ENCODE measurements at places on chromosomes 2 and 18.

DNA sequence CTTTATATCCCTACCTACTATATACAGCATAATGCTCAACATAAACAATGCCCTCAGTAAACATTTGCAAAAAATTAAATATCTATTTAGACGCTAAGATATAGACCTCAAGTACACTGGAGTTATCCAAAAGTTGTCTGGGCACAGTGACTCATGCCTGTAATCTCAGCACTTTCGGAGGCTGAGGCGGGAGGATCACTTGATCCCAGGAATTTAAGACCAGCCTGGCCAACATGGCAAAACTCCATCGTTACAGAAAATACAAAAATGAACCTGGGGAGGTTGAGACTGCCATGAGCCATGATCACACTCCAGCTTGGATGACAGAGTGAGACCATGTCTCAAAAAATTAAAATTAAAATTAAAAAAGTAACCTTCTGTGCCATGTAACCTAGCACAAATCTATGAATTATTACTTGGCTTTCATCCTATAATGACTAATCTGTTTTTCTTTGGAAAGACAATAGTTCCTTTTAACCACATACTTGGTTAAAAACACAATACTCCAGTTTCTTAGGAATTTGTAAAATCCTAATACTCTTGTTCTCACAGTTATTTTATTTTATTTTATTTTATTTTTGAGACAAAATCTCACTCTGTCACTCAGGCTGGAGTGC lies 6.7 kb upstream of the TNFAIP6 start:
- DNase-seq = no peak

GRCh38 chr18:48363175-48363574 lies 46.0 kb downstream of the ZBTB7C start:
- DNase-seq = no peak

DNA sequence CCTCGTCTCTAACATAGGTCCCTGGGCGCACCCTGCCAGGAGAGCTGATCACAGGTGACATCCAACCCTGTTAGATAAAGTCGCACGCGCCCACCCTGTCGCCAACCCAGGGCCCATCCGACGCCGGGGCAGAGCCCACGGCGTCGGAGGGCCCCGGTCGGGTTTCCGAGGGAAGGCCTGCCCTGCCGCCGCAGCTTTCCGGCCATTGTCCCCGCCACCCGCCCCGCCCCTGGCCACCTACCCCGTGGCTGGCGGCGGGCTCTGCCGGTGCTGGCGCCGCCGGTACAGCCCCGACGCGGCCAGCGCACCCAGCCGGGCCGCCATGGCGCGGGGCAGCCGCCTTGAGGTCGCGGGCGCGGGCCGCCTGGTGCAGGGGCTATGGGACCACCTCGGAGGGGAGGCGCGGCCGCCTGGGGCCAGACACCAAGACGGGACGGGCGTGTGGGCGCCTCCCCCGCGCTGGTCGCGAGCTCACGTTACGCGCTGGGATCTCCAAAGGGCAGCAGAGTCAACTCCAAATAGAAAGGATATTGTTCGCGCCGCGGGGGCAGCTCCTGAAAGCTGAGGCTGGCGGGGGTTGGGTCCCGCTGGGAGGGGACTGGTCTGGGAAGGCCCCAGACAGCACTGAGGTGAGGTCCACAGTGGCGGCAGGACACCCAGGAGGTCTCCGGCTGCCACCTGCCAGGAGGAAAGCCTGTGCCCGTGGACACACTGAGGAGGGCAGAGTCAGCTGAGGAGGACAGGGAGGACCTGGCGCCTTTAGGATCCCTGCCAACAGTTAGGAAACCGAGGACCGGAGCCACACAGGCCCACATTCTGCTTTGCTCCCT lies 11.1 kb downstream of the LIMS2 start:
- no peak for DNase-seq

- no peak for DNase-seq
Observed at GRCh38 chr2:67671464-67672450, 274.6 kb downstream of the ETAA1 start.

- DNase-seq = no peak
Observed at GRCh38 chr2:201962774-201963562, 70.7 kb upstream of the FZD7 start.

DNA sequence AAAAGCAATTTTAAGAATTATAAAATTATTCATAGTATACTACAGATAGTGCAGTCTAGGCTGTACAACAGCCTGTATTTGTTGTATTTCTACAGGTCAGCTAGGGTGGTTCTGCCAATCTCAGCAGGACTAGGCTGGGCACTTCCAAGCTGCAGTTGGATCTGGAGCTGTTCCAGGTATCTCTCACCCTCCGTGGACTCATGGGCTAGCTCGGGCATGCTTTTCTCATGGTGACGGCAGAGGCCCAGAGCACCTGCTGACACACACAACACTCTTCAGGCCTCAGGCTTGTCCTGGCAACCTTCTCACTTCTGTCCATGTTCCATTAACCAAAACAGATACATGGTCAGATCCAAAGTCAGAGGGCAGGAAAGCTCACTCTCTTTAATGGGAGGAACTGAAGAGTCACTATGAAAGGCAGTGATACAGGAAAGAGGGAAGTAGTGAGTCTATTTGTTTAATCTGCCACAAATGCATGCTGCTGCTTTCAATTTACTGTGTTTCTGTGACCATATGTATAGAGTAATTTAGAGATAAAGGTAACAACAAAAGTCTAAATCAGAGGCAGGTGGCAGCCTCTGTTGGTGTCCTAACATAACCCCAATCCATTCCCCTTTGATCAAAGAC lies 462.4 kb upstream of the ACVR2A start:
- DNase-seq = no peak

GRCh38 chr2:165373278-165374010 lies 96.1 kb upstream of the CSRNP3 start:
- no peak for DNase-seq

- DNase-seq = no peak
Observed at GRCh38 chr18:54881229-54881768, 53.0 kb downstream of the RAB27B start.

DNA sequence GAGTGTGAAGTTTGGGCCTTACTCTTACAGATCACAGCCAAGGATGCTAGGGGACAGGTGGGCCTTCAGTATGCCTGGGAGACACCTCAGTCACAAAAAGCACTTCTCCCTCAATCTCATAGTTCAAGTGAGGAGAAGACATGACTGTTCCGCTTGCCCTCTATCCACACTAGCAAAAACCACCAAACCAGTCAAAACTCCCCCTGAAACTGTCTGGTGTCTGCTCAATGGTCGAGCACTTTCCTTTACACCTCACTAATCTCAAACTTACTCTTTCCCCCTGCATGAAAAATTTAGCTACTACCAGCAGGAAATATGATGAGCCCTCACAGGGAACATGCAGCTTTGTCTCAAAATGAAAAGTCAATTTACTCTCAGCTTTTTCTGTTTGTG lies 232.2 kb downstream of the TRIB2 start:
- peak; percentile 47 for DNase-seq

GRCh38 chr18:62981566-62981965 lies 266.2 kb downstream of the PHLPP1 start:
- DNase-seq = no peak
